T-helper 1 cell (primary cell): ENCODE measurements at places on chromosomes 5 and 9.

DNA sequence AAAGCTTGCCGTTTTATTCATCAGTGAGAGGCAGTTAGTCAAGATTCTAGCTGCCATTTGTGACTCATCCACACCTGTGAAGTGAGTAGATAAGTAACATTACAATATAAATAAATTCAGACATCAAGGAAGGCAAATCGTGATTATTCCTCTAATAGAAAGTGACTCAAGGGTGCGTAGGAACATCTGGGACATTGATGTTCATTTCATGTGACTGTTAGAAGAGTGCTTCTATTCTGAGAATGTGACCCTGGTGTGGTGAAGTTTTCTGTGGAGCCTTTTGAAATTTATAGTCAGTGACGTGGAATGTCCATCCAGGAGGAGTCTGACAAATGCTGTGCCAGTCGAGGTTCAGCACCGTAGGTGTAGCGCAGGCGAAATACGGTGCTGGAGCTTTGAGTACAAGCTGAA lies 48.4 kb upstream of the FAM240B start:
- no peak for DNase-seq

DNA sequence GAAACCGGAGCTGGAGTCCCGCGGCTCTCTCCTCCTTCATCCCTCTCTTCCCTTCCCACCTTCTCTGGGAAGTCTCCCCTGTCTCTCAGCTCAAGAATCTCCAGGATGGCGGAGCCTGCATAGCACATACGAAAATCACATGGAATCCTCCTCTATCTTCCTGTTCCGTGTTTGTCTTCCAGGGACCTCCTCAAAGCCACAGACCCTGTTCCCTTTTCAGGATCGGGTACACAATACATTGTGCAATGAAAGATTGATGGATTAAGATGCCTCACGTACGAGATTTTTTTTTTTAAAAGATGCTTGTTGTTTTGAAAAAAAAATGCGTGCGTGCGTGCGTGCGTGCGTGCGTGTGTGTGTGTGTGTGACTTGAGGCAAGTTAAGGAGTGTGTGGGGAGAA lies 46.6 kb upstream of the OLFM1 start:
- DNase-seq, result no peak

GRCh38 chr5:147743678-147744374 lies 38.7 kb downstream of the JAKMIP2 start:
- DNase-seq, result no peak

- DNase-seq, result no peak
Measured at GRCh38 chr5:167895899-167896659, 395.4 kb upstream of the WWC1 start.

- DNase-seq, result no peak
Measured at GRCh38 chr9:83699615-83700014, 8.1 kb downstream of the UBQLN1 start.

DNA sequence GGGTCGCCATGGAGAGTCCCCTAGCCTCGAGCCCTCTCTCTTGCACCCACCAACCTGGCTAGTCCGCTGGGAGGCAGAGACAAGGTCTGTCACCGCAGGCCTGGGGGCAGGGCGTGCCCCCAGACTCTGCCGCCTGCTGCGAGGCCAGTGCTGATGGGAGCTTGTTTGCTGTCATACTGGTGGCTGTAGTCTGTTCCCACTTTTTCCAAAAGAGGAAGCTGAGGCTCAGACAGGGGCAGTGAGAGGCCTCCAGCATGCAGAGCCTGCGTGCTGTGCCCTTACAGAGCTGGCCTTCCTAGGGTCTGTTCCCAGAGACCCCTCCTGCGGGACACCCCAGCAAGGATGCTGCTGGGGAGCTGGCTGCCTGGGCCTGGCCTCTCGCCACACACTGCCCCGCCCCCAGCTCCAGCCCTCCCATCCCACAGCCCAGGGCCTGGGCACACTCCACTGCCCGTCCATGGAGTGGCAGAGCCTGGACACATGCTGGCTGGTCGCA lies 21.0 kb upstream of the SUSD3 start:
- DNase-seq, result no peak

DNA sequence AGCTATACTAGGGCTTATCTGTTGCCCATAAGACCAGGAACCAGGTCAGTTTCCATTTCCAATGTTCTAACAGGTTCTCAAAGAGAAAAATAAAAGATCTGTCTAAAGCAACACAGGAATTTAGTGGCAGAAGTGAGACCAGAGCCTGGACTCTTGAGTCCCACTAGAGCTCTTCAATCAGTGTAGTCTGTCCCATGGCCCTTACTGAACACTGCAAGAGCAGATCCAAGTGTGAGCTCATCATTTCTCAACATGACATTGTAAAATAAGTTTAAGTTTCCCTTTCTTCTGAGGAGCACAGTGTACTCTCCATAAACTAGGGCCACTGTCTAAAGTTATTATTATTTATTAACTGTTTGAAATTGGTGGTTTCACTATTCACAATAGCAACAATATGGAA lies 8.6 kb upstream of the PAPPA start:
- no peak for DNase-seq

DNA sequence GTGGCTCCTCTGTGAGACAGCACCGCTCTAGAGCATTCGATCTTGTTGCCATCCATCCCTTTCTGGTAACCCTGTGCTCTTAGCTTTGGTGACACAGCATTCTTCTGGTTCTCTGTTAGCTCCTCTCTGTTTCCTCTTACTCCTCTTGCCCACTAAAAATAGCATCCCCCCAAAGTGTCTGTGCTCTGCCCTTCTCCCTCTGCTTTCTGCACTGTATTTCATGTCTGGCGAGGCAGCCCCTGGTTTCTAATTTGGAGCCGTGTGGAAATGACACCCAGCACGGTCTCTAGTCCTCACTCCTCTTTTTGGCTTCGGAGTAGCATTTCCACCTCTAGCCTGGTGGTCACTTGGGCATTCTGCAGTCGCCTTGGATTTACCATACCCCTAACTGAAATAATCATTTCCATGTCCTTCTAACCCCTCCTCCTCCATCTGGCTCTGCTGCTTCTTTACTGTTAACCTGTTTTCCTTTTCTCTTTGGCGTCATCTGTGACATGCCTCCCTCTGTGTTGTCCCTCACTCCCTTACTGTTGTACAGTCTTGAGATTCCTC lies 23.8 kb downstream of the NPR3 start:
- DNase-seq, result no peak

DNA sequence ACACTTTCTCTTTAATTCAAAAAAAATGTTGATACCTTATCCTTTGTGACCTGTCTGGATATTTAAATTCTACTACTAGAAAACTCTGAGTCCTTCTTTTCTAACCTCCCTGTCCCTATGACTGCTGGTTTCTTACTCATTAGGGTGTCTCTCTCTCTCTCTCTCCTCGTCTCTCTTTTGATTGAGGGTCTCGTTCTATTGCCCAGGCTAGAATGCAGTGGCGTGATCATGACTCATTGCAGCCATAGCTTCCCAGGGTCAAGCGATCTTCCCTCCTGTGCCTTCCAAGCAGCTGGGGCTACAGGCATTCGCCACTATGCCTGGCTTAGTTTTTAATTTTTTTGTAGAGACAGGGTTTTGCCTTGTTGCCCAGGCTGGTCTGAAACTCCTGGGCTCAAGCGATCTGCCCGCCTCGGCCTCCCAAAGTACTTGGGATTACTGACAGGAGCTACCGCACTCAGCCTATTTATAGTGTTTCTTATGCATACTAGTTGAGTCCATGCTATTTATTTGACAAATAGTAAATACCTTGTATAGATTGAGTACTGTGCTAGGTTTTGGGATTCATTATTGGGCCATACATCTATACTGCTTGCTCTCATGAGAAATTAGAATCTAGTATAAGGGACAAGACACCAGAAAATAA lies 61.9 kb downstream of the NSD1 start:
- DNase-seq, result no peak

- no peak for DNase-seq
Measured at GRCh38 chr5:133757396-133757945, 145.1 kb upstream of the FSTL4 start.

DNA sequence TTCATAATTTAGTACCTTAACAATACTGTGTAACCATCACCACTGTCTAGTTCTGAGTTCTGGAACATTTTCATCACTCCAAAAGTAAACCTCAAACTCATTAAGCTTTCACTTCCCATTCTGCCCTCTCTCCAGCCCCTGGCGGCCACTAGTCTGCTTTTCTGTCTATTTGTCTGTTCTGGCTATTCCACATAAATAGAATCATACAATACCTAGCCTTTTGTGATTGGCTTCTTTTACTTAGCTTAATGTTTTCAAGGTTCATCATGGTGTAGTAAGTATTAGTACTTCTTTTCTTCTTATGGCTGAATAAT lies 138.7 kb downstream of the RAPGEF6 start:
- DNase-seq, result no peak
